ENCODE measurements at places on chromosomes 2 and 18.

DNA sequence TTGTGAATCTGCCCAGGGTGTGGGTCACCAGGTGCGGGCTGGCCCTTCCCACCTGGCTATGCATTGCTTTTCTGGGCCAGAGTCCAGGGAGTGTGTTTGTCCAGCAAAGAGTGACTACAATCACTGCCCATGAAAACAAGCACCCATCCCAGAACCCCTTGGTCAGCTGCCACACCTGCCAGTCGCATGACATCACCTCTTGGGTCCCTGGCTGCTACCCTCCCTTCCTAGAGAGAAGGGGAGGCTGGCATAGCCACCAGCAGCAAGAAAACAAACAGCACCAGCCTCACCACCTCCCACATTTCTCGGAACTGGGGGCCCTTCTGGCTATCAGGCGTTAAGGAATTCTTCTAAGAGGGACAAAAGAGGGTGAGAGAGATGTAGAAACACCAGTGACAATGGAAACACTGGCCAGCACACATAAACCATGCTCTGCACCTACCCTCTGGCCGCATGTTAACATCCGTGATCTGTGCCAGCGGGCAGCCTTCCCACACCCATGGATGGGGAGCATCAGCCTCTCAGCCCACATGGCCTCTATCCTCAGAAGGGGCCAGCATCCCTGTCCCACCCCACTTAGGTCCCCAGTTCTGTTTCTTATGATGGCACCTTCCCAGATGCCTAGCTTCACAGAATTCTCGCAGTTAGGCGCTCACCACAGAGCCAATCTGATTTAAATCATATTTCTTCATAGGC lies 109.7 kb upstream of the GLI2 start:
- H3K27ac ChIP-seq = no peak overlapping the region
- no peaks in the 10 kb centered on the region for H3K4me1 ChIP-seq
- no peak overlapping the region for H3K4me3 ChIP-seq
- DNase-seq = no peak
- H3K27me3 ChIP-seq = peaks cover 8% of the 10 kb centered on the region
- H3K36me3 ChIP-seq = no peaks in the 10 kb centered on the region

DNA sequence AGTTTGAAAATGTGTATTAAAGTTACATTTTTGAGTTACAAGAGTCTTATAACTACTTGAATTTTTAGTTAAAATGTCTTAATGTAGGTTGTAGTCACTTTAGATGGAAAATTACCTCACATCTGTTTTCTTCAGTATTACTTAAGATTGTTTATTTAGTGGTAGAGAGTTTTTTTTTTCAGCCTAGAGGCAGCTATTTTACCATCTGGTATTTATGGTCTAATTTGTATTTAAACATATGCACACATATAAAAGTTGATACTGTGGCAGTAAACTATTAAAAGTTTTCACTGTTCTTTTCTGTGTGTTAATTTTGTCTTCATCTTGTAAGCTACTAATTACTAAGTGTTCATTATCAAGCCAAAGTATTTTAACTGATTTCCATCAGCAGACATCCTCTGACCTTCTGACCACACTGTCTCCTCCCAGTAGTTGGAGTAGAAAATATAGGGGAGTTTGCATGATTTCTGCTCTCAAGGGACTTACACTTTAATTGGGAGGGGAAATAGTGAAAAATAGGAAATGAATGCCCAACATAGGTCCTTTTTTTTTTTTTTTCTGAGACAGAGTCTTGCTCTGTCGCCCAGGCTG lies 4.3 kb downstream of the PMAIP1 start:
- peak overlapping the region; percentile 94 for H3K27ac ChIP-seq
- no peak for DNase-seq
- H3K4me3 ChIP-seq = peak overlapping the region; percentile 42
- H3K27me3 ChIP-seq = no peaks in the 10 kb centered on the region
- peaks cover 29% of the 10 kb centered on the region for H3K36me3 ChIP-seq
- H3K4me1 ChIP-seq = peaks cover 77% of the 10 kb centered on the region

- H3K4me1 ChIP-seq = no peaks in the 10 kb centered on the region
- no peaks in the 10 kb centered on the region for H3K36me3 ChIP-seq
- H3K27me3 ChIP-seq = no peaks in the 10 kb centered on the region
- H3K27ac ChIP-seq = no peak overlapping the region
Observed at GRCh38 chr2:220081171-220081570, 453.7 kb downstream of the SLC4A3 start.

DNA sequence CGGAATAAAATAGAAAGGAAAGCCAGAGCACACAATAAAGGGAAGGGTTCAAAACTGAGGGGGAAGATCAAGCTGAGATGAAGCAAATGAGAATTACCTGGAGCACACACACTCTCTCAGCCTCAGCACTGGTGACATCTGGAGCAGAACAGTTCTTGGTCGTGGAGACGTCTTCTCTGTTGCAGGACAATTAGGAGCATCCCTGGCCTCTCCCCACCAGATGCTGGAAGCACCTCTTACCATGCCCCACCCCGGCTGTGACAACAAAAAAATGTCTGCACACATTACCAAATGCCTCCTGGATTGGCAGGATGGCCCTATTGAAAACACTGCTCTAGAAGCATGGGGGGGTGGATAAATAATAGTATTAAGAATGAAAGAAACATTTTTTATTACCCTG lies 43.6 kb upstream of the MAP3K20 start:
- H3K27me3 ChIP-seq = peaks cover 5% of the 10 kb centered on the region
- DNase-seq = no peak
- H3K4me1 ChIP-seq = no peaks in the 10 kb centered on the region
- no peak overlapping the region for H3K27ac ChIP-seq

DNA sequence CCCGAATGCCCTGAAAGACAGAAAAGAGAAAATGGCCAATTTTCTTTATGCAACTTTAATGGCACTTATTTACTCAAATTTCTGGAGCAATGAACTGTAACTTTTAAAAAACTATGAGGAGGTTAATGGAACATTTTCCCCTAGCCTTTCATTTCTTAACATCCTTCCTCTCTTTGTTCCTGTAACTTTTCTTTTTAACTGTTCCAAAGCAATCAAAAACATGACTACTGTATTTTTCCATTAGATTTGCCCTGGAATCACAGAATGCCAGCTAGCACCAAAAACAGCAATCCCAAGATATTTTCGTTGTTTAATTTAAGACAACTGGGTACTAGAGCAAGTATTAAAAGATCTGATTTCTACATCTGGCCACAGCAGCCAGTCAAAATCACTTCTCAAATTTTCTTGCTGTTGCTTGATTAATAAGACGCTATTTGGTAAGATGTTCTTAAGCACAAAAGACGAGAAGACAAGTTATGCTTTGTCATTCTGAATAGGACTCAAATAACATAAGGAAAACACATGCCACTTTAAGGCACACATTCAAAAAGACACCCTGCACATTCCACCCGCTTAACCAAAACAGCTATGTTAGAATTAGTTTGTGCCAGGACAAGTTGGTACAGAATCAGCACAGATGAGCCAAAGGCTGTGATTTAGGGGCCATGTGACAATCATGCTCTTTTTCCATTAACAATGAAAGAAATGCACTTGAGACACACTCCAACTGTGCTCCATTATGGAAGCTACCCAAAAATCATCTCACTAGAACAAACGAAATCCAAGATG lies 3.6 kb downstream of the STARD7 start:
- H3K4me1 ChIP-seq = peaks cover 70% of the 10 kb centered on the region
- H3K4me3 ChIP-seq = peak overlapping the region; percentile 3
- no peaks in the 10 kb centered on the region for H3K27me3 ChIP-seq
- H3K27ac ChIP-seq = peak overlapping the region; percentile 85

DNA sequence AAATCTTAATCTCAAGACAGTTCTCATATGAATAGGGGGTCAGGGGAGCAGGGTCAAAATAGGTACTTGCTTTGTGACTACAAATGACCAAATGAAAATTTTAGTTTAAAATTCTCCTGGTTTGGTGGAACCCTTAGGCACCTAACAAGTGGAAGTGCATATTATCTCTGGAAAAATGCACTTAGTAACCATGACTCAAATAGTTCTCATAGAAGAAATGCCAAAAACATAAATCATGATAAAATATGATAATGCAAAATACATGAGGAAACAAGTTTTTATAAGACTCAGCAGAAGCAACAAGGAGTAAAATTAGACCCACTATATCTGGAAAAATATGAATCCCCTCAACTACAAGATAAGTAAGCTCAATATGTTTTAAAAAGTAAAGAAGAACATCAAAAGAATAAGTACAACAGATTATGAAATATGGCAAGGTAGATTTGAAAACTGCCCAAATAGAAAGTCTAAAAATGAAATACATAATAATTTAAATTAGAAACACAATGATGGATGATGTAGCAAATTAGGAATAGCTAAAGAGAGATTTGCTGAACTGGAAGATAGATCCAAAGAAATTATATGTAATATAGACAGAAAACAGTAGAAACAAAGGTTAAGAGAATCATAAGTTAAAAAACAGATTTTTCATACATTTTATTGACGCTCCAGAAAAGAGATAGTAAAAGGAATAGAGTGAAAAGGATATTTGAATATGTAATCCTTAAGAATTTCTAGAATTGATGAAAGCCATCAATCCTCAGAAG lies 308.3 kb downstream of the SETBP1 start:
- no peaks in the 10 kb centered on the region for H3K36me3 ChIP-seq
- no peaks in the 10 kb centered on the region for H3K4me1 ChIP-seq
- H3K27ac ChIP-seq = no peak overlapping the region

- H3K36me3 ChIP-seq = no peaks in the 10 kb centered on the region
- H3K27ac ChIP-seq = no peak overlapping the region
- no peaks in the 10 kb centered on the region for H3K4me1 ChIP-seq
- H3K27me3 ChIP-seq = no peaks in the 10 kb centered on the region
- no peak overlapping the region for H3K4me3 ChIP-seq
Observed at GRCh38 chr2:132738223-132738622, 68.2 kb upstream of the LYPD1 start.

GRCh38 chr18:11224153-11224552 lies 74.8 kb upstream of the PIEZO2 start:
- H3K36me3 ChIP-seq = no peaks in the 10 kb centered on the region
- no peak for DNase-seq
- H3K4me3 ChIP-seq = no peak overlapping the region
- H3K27me3 ChIP-seq = no peaks in the 10 kb centered on the region

DNA sequence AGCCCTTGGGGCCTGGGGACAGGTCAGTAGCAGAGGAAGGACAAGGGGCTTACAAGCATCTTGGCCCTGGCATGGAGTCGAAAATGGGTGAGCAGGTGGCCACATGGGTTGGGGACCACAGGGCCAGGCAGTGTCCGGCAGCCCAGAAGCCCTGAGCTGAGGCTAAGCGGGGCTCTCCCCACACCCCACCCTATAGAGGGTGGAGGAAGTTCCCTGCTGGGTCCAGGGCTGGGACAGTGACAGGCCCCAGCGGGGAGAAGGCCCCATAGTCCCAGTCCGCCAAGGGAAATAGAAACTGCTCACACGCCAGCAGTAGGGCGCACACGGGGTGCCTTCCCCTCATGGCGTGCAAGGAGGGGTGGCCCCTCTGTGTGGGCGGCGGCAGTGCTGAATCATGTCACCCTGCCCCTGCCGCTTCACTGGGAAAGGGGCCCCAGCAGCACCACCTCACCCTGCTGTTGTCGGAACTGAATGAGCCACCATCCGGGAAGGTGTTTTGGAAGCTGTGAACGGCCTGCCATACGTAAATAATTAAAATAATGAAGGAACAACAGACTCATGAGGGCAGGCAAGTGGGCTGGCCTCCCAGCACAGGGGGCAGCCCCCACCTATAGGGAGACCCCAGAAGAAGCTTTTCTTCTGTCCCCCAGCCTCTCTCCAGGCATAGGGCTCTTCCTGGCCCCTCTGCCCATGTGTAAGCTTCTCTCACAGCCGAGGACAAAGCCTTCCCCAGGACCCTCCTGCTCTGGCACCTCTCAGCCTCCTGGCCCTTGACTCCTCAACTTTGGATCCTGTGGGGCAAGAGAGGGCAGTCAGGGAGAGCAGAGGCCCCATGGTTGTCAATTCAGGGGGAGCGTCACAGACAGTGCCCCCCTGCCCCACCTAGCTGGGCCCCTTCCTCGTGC lies 12.7 kb upstream of the DUSP2 start:
- no peaks in the 10 kb centered on the region for H3K27me3 ChIP-seq
- peak overlapping the region; percentile 87 for H3K27ac ChIP-seq
- H3K36me3 ChIP-seq = peaks cover 2% of the 10 kb centered on the region
- DNase-seq = peak; percentile 82
- H3K4me1 ChIP-seq = peaks cover 69% of the 10 kb centered on the region
- peak overlapping the region; percentile 46 for H3K4me3 ChIP-seq

GRCh38 chr2:221254299-221254698 lies 317.8 kb downstream of the EPHA4 start:
- no peaks in the 10 kb centered on the region for H3K27me3 ChIP-seq
- H3K27ac ChIP-seq = no peak overlapping the region
- H3K4me1 ChIP-seq = no peaks in the 10 kb centered on the region
- no peaks in the 10 kb centered on the region for H3K36me3 ChIP-seq
- DNase-seq = no peak

DNA sequence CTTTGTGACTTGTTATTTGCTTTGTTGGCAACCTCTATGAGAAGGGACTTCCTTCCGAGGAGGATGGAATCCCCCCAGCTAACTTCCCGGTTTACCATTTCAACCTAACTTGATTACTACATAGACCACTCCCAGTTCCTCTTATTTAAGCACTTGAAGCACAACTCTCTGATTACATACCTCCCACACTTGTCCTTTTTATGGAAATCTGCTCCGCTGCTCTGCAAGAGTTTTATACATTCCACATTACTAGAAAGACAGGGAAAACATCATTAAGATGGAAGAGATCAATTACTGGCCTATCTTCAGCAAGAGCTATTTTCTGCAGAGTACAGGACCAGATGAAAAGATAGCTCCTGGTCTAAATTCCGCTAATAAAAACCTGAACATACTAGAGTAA lies 160.0 kb upstream of the PGAP1 start:
- no peak for DNase-seq
- H3K27ac ChIP-seq = no peak overlapping the region
- H3K4me3 ChIP-seq = no peak overlapping the region
- H3K36me3 ChIP-seq = peaks cover 78% of the 10 kb centered on the region

GRCh38 chr18:11553098-11553940 lies 56.1 kb upstream of the SLC35G4 start:
- DNase-seq = peak; percentile 50
- no peaks in the 10 kb centered on the region for H3K4me1 ChIP-seq
- H3K27me3 ChIP-seq = peaks cover 12% of the 10 kb centered on the region
- H3K4me3 ChIP-seq = no peak overlapping the region

- H3K27me3 ChIP-seq = no peaks in the 10 kb centered on the region
- H3K4me1 ChIP-seq = no peaks in the 10 kb centered on the region
- DNase-seq = no peak
- no peak overlapping the region for H3K27ac ChIP-seq
- no peak overlapping the region for H3K4me3 ChIP-seq
Observed at GRCh38 chr2:71589763-71590162, 136.4 kb downstream of the DYSF start.

- DNase-seq = no peak
- H3K27me3 ChIP-seq = peaks cover 10% of the 10 kb centered on the region
- no peak overlapping the region for H3K27ac ChIP-seq
- H3K4me1 ChIP-seq = no peaks in the 10 kb centered on the region
- no peak overlapping the region for H3K4me3 ChIP-seq
Observed at GRCh38 chr2:128490881-128491691, 172.4 kb upstream of the HS6ST1 start.

- no peak overlapping the region for H3K27ac ChIP-seq
- DNase-seq = no peak
- H3K4me1 ChIP-seq = no peaks in the 10 kb centered on the region
- H3K4me3 ChIP-seq = no peak overlapping the region
- H3K36me3 ChIP-seq = no peaks in the 10 kb centered on the region
Observed at GRCh38 chr2:222100704-222101699, 197.8 kb downstream of the PAX3 start.
